ENCODE measurements at places on chromosomes 5 and 9.
A peak's percentile ranks its signal among the peaks of the same experiment; 100 is the strongest.

DNA sequence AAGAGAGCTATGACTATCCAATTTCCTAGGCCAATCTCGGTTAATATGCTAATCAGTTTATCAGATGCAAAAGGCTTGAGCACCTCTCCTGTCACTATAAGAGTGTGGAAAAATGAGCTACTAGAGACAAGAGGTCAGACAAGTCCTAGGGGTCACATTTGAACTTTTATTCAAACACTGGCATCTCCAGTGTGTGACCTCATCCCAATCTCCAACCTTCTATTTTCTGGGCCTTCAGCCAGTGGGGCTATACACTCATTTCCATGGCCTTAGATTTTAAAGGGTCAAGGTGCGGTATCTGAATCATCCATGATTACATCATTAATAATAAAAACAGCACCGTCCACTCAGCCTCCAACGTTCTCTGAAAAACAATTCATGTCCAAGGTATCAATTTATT lies 139.6 kb upstream of the LRRTM2 start:
- peak; percentile 56 for DNase-seq

- no peak for DNase-seq
These were observed 6.7 kb downstream of the GNG10 start for GRCh38 chr9:111668026-111668573.

DNA sequence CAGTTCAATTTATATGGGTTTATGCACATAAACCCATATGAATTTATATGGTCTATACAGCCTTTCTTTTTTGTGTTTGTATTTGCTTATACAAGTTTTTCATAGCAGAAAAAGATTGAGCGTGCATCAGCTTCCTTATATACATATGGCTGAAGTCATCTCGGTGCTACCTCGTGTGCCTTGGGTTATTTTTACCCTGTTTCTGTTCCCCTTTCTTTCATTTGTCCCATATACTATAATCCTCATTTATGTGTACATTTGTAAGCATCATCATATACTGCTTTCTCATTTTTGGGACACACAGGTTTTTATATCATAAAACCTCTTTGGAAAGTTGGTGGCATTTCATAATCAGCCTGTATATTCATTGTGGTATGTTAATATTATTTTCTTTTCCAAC lies 107.8 kb upstream of the ADAMTSL1 start:
- no peak for DNase-seq

DNA sequence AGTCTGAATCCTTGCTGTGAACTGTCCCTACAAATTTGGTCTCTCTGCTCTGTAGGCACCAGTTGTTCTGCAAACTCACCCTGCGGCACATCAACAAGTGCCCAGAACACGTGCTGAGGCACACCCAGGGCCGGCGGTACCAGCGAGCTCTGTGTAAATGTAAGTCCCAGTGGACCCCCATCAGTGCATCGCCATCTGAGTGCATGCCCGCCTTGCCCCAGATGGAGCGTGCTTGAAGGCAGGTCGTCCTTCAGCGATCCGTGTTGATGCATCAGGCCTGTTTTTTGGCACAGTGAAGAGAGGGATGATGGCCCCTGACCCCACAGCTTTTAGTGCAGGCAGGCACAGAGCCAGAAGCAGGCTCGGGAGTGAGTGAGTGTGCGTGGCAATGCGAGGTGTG lies 1.3 kb downstream of the SURF2 start:
- DNase-seq: no peak

DNA sequence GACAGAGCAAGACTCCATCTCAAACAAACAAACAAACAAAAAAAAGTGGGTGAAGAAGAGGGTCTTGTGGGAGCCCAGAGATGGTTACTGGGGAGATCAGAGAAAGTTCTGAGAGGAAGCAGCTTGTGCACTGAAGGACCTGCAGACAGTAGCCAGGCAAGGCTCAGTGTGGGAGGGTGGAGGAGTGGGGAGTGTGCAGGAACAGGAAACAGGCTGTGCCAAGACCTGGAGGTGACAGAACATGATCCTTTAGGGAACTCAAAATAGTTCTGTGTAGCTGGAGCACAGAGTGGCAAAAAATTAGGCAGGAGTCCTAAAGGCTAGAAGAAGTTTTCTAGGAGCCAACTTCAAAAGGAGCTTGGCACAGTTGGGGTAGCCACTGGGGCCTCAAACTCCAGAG lies 19.2 kb upstream of the NANS start:
- DNase-seq: peak; percentile 44

- DNase-seq: no peak
These were observed 49.4 kb downstream of the TARS1 start for GRCh38 chr5:33490071-33490665.

DNA sequence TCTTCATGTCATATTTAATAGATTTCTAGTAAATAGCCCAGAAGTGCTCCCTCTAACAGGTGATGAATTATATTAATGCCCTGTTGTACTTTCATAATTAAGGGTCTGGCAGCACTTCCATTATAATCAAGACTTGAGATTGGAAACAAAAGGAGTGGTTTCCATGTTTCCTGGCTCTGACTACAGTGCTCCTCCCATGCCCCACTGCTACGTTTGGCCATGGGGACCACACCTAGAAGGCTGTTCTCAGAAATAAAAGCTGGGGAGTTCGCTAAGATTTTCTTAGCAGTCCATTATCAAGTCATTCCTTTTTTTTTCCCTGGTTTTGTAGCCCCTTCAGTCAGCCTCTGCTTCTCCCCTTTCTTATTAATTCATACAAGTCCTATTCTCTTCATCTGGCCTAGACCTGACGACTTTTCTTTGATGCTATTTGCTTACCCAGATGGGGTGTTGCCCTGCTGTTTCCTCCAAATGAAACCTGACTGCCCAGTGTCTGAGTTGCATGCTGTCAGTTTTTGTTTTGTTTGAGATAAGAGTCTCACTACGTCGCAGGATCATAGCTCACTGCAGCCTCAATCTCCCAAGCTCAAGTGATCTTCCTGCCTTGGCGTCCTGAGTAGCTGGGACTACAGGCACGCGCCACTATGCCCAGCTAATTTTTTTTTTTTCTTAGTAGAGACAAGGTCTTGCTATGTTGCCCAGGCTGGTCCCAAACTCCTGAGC lies 312.1 kb upstream of the EFNA5 start:
- no peak for DNase-seq

DNA sequence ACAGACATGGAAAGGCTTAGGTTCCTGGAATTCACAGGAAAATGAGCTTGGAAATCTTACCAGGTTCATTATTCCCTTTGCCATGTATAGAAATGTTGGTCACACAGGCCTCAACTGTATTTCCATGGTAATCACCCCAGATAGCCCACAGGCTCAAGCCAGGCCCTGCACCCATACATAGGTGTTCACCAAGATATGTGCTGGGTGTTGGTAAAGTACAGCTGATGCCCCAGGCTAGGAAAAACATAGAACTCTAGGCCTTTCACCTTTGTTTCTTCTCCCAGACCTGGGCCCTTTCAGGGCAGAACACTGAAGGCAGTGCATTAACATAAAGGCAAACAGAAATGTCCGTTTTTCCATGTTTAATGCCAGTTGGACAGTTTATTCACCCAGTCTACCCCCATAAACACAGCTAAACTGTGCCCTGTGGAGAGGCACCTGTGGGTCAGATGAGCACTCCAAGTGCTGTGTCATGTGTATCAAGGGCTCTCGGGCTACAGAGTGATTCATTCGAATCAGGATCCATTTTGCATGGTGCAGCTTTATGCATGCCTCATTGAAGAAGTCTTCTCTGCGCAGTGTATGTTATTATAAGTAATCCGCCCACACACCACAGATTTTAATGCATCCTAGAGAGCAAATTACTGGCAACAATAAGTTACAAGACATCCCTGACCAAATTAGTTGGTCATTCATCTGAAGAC lies 93.4 kb upstream of the SLC30A5 start:
- no peak for DNase-seq

- DNase-seq: no peak
These were observed 6.0 kb upstream of the SLC9A3 start for GRCh38 chr5:530001-530955.

DNA sequence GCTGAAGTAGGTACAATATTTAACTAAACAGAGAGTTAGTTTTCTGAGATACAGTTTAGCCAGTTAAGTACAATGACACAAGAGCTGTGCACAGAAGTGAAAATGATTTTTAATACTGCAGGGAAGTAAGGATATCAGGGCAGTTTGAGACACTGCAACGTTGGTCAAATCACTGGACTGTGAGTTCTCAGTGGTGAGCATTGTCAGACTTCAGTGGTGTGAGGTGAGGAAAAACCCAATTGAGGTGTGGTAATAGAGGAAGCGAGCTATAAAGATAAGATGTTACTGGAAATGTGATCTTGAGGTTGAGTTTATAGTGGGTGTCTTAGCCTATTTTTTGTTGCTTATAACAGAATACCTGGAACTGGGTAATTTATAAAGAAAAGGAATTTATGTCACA lies 12.8 kb upstream of the FBXL7 start:
- DNase-seq: no peak

DNA sequence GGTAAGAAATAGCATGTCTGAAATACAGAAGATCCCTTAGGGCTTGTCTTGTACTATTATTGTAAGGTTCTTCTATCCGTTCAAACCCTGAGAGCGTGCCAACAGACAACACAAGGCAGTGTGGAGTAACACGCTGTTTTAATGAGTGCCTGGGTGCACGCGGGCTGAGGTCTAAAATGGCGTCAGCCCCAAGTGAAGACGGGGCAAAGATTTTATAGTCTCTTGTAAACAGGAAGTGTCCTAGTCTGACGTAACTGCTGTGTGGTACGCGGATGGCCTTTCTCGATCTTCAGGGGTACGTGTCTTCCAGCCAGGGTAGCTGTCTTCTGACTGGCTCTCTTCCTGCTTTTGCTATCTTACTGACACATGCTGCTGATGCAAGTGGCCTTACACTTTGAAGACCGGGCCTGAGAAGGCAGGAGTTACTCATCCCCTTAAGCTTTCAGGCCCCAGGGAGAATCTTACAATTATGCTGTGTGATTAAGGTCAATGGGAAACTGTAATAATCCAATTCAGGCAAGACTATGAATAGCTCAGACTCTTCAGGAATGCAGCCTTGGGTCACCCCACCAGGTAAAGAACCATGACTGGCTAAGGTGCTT lies 1812.0 kb upstream of the CDH9 start:
- no peak for DNase-seq
